Activated CD8-positive, alpha-beta memory T cell treated with anti-CD3 and anti-CD28 coated beads for 1 hour (primary cell): ENCODE measurements at places on chromosomes 7 and 10.

DNA sequence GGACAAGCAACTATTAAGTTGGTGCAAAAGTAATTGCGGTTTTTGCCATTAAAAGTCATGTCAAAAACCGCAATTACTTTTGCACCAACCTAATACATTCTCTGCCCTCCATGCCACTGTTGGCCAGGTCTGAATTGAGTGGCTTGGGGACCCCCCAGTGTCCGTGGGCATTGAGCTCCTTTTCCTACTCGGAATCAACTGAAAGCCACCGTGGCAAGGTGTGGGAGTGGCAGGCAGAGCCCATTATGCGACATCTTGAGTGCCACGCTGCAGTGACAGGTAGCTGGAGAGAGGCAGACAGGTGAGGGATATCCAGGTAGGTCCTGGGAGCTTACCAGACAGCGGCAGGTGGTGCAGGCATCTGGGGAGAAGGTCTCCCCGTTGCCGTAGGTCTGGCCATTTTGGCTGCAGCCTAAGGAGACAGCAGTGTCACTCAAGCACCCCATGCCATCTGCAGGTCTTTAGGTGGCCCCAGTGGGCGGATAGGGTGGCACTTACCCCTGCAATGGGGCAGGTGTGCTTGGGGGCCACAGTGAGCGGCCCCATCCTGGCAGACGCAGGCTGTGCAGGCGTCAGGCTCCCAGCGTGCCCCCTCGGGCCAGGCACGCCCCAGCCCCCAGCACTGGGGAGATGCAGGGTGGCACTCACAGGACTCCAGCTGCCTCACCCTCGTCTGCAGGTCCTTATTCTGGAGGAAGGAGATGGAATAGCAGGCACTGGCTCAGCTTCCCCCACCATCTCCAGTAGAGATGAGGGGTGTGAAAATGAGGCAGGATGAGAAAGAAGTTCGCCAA is 3.5 kb downstream of the KCP start:
- DNase-seq = no peak

- no peak for DNase-seq
Measured at GRCh38 chr10:1162481-1163203, 106.5 kb downstream of the WDR37 start.

- DNase-seq = no peak
Measured at GRCh38 chr10:67883710-67884312, 645 bp upstream of the SIRT1 start.

DNA sequence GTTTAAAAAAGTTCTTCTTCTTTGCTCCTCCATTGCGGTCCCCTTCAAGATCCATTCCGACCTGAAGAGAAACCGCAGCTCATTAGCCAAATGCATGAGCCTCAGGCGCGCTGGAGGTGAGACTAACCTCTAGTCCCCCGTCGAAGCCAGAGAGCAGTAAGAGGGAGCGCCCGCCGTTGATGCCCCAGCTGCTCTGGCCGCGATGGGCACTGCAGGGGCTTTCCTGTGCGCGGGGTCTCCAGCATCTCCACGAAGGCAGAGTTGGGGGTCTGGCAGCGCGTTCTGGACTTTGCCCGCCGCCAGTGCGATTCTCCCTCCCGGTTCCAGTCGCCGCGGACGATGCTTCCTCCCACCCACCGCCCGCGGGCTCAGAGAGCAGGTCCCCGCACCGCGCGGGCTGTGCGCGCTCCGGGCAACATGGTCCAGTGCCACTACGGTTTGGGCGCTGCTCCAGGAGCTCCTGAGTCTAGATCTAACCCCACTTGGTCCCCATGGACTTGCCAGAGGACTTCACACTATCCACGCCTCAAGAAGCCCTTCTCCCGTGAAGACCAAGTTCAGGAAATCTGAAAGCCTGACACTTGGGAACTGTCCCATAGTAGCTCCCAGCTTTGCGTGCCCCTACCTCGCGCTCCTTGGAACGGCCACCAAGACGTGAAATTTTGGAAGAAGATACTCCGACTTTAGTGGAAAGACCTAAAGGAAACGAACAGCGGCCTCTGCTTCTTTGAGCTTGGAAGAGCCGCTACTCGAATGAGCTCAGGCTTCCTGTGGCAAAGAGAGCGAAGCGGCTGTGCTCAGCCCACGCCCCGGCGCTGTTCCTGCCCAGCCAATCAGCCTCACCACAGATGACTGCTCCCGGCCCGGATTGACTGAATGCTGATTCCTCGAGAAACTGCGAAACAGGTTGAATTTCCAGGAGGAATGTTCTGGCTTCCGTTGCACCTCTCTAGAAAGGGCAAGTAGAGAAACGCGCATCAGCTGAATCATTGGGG is at the start of gene ABCB1:
ABCB1 (minus strand) TSS at position 755 of the 995 bp plus-strand sequence; CDS start at position 55, 700 bp downstream.
- no peak for DNase-seq

GRCh38 chr7:100835903-100836811 is 8.8 kb upstream of the EPHB4 start:
- no peak for DNase-seq

- DNase-seq = no peak
Measured at GRCh38 chr7:151637781-151638261, 118.1 kb upstream of the RHEB start.

DNA sequence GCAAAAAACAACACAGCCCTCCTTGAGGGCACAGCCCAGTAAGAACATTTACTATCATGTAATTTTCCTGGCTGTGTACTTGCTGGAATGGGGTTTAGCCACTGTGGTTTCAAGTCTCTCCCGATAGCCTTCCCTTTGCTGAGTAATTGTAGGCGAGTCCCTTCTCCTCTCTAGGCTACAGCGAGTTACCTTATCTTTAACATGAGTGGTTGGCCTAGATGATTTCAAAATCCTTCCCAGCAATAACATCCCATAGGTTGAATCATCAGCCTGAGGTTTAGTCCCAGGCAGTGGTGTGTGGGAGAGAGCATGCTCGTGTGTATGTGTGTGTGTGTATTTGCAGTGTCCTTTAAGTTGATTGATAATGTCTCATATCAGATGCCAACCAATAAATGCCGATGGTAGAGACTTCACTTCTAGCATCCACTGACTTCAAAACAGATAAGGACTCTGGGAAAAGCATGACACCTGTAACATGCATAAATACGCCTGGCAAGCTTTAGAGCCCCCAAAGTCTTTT is 142.9 kb upstream of the ZMIZ1 start:
- DNase-seq = no peak

GRCh38 chr7:76223286-76223972 is 21.7 kb downstream of the SRRM3 start:
- no peak for DNase-seq

GRCh38 chr10:116777006-116777405 is 34.6 kb upstream of the HSPA12A start:
- no peak for DNase-seq

DNA sequence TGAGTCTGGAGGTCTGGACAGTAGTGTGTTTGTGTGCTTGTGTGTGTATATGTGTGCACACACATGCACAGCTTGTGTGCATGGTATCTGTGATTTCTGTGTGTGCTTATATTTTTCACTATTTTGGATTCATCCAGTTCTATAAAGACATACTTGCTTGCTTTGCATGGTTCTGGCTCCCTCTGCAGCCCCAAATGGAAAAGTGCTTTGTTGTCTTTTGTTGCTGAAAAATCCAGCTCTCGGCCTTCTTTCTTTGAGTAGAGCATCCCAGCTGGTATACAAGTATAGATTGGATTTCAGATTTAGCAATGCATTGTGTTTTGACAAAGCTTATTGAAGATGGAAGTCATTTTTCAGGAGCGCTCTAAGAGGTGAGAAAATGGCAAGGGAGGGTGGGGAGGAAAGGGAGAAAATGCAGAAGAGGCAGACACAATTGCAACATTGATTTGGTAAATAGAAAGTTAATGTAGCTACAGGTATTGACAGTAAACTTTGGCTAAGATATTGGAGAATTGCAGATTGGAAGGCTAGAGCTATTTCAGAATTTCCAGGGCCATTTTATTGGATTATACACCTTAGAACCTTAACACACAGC is 333.9 kb downstream of the AUTS2 start:
- no peak for DNase-seq

GRCh38 chr10:128029731-128030369 is 96.4 kb downstream of the MKI67 start:
- DNase-seq = no peak

- DNase-seq = peak; percentile 69
Measured at GRCh38 chr10:96831867-96832720, at the start of gene LCOR. Gene LCOR (plus strand): TSS chr10:96832298. CDS start chr10:96949058, 116,760 bp downstream.

DNA sequence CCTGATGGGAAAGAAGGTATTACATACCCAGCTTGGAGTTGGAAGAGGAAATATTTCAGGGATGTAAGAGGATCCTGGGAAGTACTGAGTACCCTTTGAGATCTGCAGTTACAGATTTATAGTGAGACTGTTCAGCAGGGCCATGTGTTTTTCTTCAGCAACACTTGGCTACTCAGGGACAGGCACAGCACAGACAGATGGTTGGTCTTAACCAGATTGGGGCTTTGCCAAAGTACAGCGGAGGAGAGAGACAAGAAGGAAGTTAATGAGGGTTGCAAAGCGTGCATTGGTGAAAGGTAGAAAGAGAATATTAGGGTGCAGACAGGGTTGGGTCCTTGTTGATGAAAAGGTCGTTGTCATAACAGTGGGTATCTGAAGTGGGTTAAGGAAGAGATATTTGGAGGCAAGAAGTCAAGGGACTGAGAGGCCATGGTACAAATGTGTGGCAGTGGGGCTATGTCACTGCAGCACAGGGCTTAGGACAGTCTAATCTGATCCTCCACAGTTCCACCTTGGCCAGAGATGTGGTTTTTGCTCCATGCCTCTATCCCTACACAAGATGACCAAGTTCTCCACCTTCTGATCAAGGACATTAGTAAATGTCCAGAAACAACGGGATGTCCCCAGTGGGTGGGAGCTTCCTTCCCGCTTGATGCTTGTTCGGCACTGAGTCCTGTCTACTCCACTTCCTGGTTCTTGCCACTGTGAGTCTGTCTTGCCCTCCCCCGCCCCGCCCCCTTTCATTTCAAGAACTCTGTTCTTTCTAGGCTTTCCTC is 18.9 kb upstream of the DNAJC1 start:
- DNase-seq = no peak

DNA sequence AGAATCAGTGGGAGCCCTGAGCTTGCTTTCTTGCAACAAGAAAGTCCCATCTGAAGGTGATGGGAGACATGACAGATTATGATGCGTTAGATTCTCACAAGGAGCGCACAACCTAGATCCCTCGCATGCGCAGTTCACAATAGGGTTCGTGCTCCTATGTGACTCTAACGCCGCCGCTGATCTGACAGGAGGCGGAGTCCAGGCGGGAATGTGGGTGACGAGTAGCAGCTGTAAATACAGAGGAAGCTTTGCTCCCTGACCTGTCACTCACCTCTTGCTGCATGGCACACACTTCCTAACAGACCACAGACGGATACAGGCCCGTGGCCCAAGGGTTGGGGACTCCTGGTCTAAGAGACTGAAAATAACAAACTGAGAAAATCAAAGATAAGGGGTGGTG is 1163.4 kb upstream of the AUTS2 start:
- no peak for DNase-seq

- DNase-seq = no peak
Measured at GRCh38 chr10:1199345-1199673, 143.1 kb downstream of the WDR37 start.

- DNase-seq = no peak
Measured at GRCh38 chr7:140646931-140647647, 6.5 kb upstream of the DENND2A start.

DNA sequence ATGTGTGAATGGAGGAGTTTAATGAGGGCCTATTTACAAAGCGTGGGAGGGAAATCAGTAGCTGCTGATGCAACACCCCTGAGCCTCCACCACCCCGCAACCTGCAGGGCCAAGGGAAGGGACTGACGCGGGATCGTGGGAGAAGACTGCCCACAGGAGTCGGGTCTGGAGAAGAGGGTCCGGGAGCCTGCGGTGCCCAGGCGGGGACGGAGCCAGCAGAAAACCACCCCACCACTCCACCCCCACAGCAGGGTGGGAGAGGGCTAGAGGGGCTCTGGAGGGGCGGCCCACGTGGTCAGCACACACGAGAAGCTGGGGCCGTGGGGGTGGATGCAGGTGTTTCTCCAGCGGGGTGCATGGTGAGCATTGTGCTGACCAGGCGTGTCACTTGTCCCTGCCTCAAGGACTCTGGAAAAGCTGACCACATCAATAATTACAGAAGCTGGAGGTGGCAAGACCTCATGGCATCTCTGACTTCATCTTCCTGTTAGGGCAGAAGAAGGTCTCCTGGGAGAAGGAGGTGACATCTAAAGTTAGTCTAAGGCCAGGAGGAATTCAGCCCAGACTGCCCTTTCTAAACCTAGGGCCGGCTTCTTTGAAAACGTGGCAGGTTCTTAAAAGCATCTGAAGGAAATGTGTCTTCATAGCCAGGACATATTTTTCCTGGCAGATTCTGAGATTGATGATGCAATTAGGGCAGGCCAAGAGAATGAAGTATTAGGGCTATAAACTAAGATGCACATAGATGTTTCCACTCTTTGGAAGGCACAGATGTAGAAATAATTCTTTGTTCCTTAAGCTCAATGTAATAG is 150.9 kb downstream of the RGS10 start:
- DNase-seq = no peak
